ENCODE measurements at places on chromosomes 2 and 18. TPM values are rescaled to one million over a fixed set of nuclear protein-coding genes. Genes with fewer than 3 reads are reported as not detected.

DNA sequence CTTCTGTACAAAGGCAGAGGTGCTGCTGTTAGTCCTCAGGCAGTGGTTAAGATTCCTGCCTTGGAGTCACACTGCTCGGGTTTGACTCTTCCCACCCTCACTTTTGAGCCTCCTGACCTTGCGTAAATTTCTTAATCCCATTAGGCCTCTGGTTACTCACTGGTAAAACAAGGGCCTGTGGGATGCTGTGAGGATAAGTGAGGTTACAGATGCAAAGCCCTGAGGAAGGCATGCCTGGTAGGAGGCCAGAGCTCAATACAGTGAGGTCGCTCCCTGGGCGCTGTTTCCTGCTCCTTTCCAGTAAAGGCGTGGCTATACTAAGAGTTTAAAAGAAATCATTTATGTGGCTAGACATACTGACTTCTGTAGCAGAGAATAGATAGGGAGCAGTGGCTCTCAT lies 127.5 kb upstream of the TMEM200C start:
- no peaks in the 10 kb centered on the region for H3K27me3 ChIP-seq
- no peak overlapping the region for H3K27ac ChIP-seq
- no peaks in the 10 kb centered on the region for H3K36me3 ChIP-seq
- no peak for DNase-seq
- H3K4me1 ChIP-seq, result no peaks in the 10 kb centered on the region

The KCNF1 gene
- total RNA-seq, result not detected

- H3K4me1 ChIP-seq, result no peaks in the 10 kb centered on the region
- no peaks in the 10 kb centered on the region for H3K36me3 ChIP-seq
- no peak for DNase-seq
Measured at GRCh38 chr2:25887624-25888242, 9.4 kb upstream of the ASXL2 start.

- peaks cover 7% of the 10 kb centered on the region for H3K4me1 ChIP-seq
- no peak overlapping the region for H3K27ac ChIP-seq
- H3K36me3 ChIP-seq, result no peaks in the 10 kb centered on the region
- H3K4me3 ChIP-seq, result no peak overlapping the region
- DNase-seq, result no peak
Measured at GRCh38 chr2:221517146-221517695, 54.9 kb downstream of the EPHA4 start.

DNA sequence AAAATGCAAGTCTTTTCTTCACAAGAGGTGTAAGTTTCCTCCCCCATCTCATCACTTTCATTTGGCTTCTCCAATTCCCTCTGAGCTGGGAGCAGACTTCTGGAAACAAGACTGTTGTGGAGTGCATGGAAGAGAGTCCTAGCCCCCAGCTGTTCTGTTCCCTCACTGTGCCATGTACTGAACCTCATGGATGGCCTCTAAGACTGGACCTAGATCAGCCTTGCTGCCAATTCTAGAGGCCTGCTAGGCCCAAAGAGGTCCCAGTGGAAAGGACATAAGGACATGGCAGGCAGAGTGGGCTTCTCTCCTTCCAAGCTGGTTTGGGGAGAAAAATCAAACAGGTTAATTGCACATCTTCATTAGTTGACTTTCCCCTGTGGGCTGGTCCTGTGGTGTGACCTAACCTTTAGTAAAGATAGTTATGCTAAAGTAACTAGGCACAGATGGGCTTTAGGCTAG lies 7.3 kb upstream of the CETN1 start:
- DNase-seq, result no peak
- H3K27me3 ChIP-seq, result no peaks in the 10 kb centered on the region
- no peak overlapping the region for H3K4me3 ChIP-seq
- no peaks in the 10 kb centered on the region for H3K36me3 ChIP-seq
- peaks cover 2% of the 10 kb centered on the region for H3K4me1 ChIP-seq
- no peak overlapping the region for H3K27ac ChIP-seq

The GCG gene
- 0.62 TPM for total RNA-seq

- no peak overlapping the region for H3K4me3 ChIP-seq
- H3K27ac ChIP-seq, result no peak overlapping the region
- no peaks in the 10 kb centered on the region for H3K4me1 ChIP-seq
Measured at GRCh38 chr18:58005011-58005410, 39.0 kb upstream of the NEDD4L start.

The KLHL41 gene
- total RNA-seq, result 0.81 TPM

- no peak overlapping the region for H3K4me3 ChIP-seq
- H3K4me1 ChIP-seq, result no peaks in the 10 kb centered on the region
- DNase-seq, result no peak
Measured at GRCh38 chr18:2939317-2939716, 73.6 kb downstream of the LPIN2 start.

The ZAP70 gene
- 4.3 TPM for total RNA-seq

DNA sequence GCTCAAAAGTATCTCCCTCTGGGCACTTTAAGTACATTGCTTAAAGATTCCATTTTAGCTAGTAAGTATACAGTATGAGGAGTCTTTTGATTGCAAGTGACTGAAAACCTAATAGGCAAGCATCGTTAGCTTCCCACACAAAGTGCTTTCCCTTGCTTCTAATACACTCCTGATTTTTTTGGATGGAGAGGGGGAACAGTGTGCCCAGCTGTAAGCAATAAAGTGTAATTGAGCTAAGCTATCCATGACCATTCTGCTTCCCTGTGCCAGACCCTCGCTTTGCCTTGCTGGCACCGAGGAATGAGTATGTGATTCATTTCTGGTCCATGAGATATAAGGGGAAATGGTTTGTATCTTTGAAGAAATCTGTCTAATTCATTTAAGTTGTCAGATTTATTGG lies 3.8 kb upstream of the ZNF24 start:
- H3K27ac ChIP-seq, result no peak overlapping the region
- DNase-seq, result no peak
- no peaks in the 10 kb centered on the region for H3K4me1 ChIP-seq

The CCDC68 gene
- 8.3 TPM for total RNA-seq

GRCh38 chr2:201794294-201794693 lies 12.0 kb upstream of the CDK15 start:
- no peaks in the 10 kb centered on the region for H3K36me3 ChIP-seq
- no peaks in the 10 kb centered on the region for H3K27me3 ChIP-seq
- H3K4me3 ChIP-seq, result no peak overlapping the region
- H3K4me1 ChIP-seq, result peaks cover 2% of the 10 kb centered on the region

- no peak overlapping the region for H3K4me3 ChIP-seq
- DNase-seq, result no peak
- H3K27ac ChIP-seq, result no peak overlapping the region
- H3K36me3 ChIP-seq, result no peaks in the 10 kb centered on the region
- H3K4me1 ChIP-seq, result no peaks in the 10 kb centered on the region
- H3K27me3 ChIP-seq, result no peaks in the 10 kb centered on the region
Measured at GRCh38 chr18:13300029-13300428, 81.5 kb downstream of the LDLRAD4 start.

The MYO3B gene
- 0.32 TPM for total RNA-seq

DNA sequence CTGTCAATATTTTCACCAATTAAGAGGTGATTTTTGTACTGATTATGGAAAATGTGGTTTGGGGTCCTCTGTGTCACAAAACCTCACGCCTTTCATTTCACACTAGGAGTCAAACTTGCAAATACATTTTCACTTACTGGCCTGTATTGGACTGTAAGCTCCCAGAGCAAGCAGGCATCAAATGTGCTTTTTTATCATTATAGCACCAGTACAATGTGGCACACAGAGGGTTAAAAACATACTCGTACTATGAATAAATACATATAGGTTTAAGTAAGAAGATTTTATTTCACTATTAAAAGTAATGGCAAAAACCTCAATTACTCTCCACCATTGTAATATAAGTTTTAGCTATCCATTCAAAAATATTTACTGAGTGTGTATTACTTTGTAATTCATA lies 56.7 kb downstream of the ABCB11 start:
- no peaks in the 10 kb centered on the region for H3K4me1 ChIP-seq
- H3K27ac ChIP-seq, result no peak overlapping the region
- no peaks in the 10 kb centered on the region for H3K36me3 ChIP-seq
- no peak for DNase-seq
- no peak overlapping the region for H3K4me3 ChIP-seq

The VWA3B gene
- total RNA-seq, result 1.0 TPM

The GALR1 gene
- total RNA-seq, result not detected

DNA sequence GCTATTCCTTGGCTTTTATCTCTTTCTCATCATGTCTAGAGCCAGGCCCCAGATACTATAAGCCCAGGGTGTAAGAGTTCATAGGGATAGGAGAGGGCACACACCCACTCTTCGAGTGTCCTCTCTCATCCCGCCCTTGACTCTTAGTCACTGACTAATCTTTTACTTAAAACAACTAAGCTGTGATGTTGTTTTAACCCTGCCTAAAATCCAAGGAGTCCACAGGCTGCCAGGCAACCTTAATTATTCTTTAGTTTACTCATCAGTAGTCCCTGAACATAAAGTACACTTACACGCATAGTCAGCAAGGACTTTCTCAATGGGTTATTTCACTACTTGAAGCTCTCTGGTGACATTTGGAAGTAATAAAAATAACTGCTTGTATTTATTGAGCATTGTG lies 28.4 kb downstream of the GREB1L start:
- no peak overlapping the region for H3K27ac ChIP-seq
- no peaks in the 10 kb centered on the region for H3K4me1 ChIP-seq
- H3K36me3 ChIP-seq, result no peaks in the 10 kb centered on the region
- H3K27me3 ChIP-seq, result no peaks in the 10 kb centered on the region
- H3K4me3 ChIP-seq, result no peak overlapping the region

- H3K27ac ChIP-seq, result no peak overlapping the region
- H3K27me3 ChIP-seq, result no peaks in the 10 kb centered on the region
Measured at GRCh38 chr18:77341527-77342325, 92.1 kb downstream of the GALR1 start.

- no peak overlapping the region for H3K27ac ChIP-seq
- no peak for DNase-seq
- no peaks in the 10 kb centered on the region for H3K36me3 ChIP-seq
- no peak overlapping the region for H3K4me3 ChIP-seq
- H3K4me1 ChIP-seq, result no peaks in the 10 kb centered on the region
- H3K27me3 ChIP-seq, result no peaks in the 10 kb centered on the region
Measured at GRCh38 chr2:233079473-233079877, 19.3 kb downstream of the INPP5D start.

The KLHL14 gene
- 0.09 TPM for total RNA-seq

All from aorta (tissue), 5 donors.